Stimulated activated CD4-positive, alpha-beta T cell treated with anti-CD3 and anti-CD28 coated beads, Interleukin-1b, Interleukin-23, amount 100 ng/mL, for 1 hour (primary cell): ENCODE measurements at places on chromosomes 1 and 21.

- DNase-seq = no peak
Observed at GRCh38 chr1:194487172-194487571, 1300.8 kb upstream of the B3GALT2 start.

GRCh38 chr1:208026880-208027438 is 116.0 kb upstream of the CD34 start:
- DNase-seq = no peak

DNA sequence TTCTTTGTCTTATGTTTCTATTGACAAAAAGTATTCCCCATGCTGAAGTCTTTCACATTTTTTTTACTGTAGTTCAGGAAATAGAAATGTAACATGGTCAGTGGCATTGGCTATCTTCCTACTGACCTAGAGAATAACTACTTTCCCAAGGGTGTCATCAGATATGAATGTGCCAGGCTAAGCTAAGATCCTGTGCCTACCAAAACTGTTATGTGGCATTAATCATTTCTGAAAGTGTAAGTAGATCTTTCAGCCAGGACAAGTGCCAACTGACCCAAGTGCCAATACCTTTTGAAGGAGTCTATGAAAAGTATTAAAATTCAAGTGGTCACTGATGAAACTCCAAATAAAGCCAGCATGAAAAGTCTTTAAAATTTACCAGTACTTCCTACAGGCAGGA is 165.3 kb downstream of the TNFSF18 start:
- no peak for DNase-seq

DNA sequence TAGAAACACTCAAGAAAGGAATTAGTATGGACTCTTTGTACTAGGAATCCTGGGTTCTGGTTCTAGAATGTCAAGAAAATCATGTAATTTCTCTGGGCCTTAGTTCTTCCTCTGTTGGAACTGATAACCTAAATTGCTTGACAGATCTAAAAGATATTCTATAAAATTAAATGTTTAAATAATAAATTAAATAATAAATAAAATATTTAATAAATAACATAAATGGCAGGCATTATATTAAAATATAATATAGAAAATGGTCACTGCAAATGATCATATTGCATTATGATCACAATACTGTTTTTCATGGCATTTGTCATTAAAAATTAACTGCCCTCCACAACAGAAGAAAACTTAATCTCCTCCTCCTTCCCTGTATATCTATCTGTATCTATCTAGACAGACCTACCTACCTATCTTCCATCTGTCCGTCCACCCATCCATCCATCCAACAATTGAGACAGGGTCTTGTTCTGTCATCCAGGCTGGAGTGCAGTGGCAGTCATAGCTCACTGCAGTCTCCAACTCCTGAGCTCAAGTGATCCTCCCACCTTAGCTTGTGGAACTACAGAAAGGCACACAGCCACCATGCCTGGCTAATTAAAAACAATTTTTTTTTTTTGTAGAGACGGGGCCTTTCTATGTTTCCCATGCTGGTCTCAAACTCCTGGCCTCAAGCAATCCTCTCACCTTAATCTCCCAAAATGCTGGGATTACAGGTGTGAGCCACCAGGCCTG is 16.4 kb downstream of the NUCKS1 start:
- no peak for DNase-seq

- DNase-seq = no peak
Observed at GRCh38 chr21:25416669-25417068, 190.6 kb downstream of the MRPL39 start.

GRCh38 chr21:29704719-29705118 is 235.1 kb downstream of the GRIK1 start:
- no peak for DNase-seq

- DNase-seq = no peak
Observed at GRCh38 chr1:181135815-181136737, 47.6 kb downstream of the IER5 start.

GRCh38 chr21:26798856-26799751 is 46.1 kb downstream of the ADAMTS1 start:
- no peak for DNase-seq

DNA sequence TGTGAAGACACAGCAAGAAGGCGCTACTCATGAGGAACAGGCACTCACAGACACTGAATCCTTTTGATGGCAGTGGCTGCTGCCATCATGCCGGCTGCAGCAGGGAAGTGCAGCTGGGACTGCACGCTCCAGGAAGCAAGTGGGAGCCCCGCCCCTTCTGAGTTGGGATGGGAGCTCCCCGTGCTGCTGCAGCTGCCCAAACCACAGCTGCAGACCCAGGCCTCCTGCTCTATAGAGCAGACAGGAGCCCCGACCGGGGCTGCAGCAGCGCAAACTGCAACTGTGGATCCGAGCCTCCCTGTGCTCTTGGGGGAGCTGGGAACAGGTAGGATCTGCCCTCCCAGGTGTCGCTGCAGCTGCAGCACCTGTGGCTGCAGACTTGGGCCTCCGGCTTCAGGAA is 65.2 kb upstream of the MARK1 start:
- no peak for DNase-seq

- DNase-seq = no peak
Observed at GRCh38 chr1:242569867-242570266, 45.4 kb upstream of the PLD5 start.

DNA sequence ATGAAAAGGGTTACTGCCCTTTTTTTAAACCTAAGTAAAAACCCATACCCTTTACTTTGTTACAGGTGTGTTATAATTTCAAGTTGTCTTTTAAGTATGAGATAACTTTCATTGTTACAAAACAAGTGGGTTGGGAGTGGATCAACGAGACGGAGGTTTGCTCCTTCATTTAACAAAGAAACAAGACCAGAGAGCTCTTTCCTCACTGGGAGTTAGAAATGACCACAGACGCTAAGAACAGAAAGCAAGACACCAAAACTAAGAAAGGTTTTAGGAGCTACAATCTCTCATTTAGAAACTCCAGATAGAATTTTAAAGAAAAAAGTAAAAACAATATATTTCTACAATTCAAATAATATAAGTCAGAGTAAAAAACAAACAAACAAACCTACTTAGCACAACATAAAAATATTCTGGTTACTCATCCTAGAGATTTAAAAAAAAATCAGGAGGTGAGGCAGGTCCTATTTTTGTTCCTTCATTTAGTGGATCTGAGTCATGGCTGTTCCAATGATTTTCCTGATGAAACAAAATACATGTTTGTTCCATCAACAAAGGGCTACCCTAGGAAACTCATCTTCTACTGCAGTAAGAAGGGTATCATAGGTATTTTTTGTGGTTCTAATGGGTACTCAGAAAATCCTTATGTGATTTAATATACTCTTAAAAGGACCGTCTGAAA is 33.0 kb downstream of the APP start:
- no peak for DNase-seq

DNA sequence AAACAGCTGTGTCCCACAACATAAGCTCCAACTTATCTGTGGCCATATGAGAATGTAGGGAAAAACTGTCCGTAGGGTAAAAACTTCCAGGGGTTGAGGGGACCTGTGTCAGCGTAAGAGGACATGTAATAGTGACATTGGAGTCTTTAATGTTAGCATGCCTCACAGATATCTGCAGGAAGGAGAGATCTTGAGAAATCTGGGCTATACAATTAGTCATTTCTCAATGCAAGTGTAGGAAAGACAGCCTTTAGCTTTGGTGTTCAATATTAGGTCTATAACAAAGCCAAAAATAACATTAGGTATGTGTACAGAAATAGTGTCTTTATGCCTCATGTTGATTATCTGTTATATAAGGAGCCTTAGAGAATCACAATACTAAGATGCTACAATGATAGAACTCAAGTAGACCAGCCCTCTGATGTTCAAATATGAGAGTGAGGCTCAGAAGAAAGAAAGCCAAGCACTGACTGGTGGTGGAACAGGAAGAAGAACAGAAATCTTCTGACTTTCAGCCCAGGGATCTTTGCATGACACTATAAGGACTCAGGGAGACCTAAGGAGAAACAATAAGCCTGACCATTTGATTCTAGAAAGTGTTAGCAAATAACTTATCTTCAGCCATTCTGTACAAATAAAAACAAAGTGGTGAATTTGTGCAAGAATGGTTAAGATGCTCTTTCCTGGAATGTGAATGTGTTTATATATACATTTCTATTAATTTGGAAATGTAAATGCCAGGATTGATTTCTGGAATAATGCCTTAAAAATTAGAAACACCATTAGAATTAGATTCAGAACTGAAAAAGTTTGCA is 152.6 kb downstream of the ZC3H11B start:
- no peak for DNase-seq

DNA sequence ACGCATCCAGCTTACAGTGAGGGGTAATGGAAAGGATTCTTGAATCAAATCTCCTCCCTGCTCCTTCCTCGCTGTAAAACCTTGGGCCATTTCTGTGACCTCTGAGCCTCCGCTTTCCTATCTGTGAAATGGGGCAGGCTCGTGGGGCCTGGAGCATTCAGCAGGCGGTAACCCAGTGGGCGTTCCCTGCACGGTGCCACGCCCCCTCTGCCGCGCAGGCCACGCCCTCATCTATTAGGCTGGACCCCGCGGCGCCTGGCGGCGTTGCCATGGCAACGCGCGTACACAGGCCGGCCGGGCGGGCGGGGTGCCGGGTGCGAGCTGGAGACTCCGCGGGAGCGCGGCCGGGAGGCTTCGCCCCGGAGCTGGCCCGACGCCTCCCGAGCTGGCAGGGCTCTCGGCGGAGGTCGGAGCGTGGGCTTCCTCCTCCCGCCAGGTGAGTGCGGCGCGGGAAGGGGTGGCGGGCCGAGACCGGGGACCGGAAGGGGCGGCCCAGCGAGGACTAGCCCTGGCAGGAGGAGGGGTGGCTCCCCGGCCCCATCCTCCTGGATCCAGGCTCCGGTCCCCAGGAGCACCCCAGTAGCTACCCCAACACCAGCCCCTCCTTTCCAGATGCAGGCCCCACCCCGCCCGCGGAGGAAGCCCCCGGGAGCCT is at the start of gene FHAD1:
FHAD1 (plus strand) TSS at position 264 of the 655 bp plus-strand sequence. CDS start 4,562 bp downstream, outside the sequence.
- no peak for DNase-seq

- DNase-seq = no peak
Observed at GRCh38 chr21:43341378-43342161, 85.4 kb downstream of the SIK1 start.

DNA sequence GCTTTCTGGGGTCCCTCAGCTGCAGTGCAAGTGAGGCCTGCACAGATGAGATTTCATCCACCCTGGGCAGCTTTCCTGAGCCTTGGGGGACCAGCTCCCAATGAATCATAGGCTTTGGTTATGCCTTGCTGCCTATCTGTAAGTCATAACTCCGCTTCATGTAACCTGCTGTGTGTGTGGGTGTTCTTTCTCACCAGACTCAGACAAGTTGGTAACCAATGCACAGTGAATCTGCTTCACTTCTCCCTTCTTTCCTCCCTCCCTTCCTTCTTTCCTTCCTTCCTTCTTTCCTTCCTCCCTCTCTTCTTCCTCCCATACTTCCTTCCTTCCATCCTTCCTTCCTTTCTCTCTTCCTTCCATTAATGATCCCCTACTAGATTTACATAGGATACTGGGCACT is 34.4 kb upstream of the PSMB2 start:
- no peak for DNase-seq

- DNase-seq = no peak
Observed at GRCh38 chr1:241553886-241554592, 21.9 kb downstream of the KMO start.

GRCh38 chr1:3435666-3436065 is 18.8 kb upstream of the ARHGEF16 start:
- DNase-seq = no peak

GRCh38 chr1:6850537-6850936 is 65.3 kb downstream of the CAMTA1 start:
- no peak for DNase-seq

GRCh38 chr1:3677484-3677883 is 25.2 kb downstream of the TP73 start:
- no peak for DNase-seq

DNA sequence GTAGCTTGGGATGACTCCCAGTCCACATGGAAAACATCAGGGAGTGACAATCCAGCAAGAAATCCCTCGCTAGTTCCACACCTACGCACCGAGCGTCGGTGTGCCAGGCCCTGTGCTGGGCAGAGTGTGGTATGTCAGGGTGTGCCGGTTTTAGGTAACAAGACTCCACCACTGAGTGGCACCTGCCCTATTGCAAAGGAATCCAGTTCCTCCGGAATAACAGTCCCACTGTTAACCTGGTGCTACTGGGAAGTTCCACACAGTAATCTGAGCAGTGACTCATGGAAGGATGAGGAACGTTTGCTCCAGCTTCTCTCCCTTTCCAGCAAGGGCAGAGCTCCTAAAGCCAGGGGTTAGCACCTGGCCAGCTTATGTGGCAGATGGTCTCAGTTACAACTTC is 14.3 kb downstream of the RNF207 start:
- DNase-seq = no peak

- no peak for DNase-seq
Observed at GRCh38 chr1:227892489-227893299, 55.0 kb downstream of the WNT9A start.

- no peak for DNase-seq
Observed at GRCh38 chr1:240212556-240212955, 120.9 kb downstream of the FMN2 start.

DNA sequence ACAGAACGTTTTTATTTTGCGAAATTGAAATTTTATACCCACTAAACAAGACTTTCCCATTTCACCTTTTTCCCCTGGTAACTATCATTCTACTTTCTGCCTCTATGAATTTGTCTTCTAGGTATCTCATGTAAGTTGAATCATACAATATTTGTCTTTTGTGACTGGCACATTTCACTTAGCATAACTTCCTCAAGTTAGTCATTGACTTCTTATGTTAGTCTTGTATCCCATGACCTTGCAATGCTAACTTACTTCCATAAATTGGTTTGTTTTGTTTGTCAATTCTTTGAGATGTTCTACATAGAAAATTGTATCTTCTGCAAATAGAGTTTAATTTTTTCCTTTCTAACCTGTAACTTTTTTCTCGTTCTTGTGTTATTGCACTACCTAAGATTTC is 26.9 kb downstream of the SH3BP5L start:
- DNase-seq = no peak

DNA sequence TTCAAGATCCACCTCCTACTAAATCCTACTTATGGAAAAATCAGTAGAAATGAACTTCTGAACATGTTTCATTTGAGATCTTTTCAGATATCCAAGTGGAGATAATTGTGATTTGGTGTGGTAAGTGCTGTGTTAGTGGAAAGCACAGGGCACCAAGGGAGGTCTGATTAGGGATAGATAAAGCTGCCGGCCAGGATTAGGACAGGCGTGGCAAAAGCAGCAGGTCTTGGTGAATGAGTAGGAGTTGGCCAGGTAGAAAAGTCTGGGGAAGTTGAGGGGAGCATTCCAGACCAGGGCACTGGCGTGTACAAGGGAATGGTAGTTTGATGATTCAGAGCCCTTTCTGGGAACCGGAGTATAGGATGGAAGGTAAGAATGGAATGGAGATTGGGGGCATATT is 47.8 kb downstream of the AZIN2 start:
- DNase-seq = no peak

DNA sequence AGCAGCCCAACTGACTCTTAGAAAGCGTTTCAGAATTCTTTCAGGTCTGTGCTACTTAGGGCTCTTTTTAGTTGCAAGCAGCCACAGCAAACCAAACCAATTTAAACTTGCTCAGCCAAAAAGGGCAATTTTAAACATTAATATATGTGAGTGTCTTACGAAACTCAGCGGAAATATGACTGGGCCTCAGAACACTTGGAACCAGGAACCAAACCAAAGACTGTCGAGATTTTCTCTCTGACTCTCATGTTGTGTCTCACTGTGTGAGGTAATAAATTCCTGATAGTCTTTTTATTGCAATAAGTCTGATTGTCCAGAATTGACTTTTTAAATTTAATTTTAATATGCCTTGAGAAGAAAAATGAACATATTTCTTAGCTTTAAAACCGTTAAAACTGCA is 122.3 kb downstream of the SYF2 start:
- DNase-seq = no peak
